ENCODE measurements at places on chromosomes 3 and 15.

GRCh38 chr3:195897081-195897852 lies 11.1 kb downstream of the TNK2 start:
- no peaks in the 10 kb centered on the region for H3K27me3 ChIP-seq
- peaks cover 71% of the 10 kb centered on the region for H3K4me1 ChIP-seq
- no peak for DNase-seq
- H3K36me3 ChIP-seq: no peaks in the 10 kb centered on the region
- H3K27ac ChIP-seq: peak overlapping the region; percentile 89
- no peak overlapping the region for H3K4me3 ChIP-seq

- H3K27me3 ChIP-seq: no peaks in the 10 kb centered on the region
- H3K36me3 ChIP-seq: no peaks in the 10 kb centered on the region
- H3K4me1 ChIP-seq: no peaks in the 10 kb centered on the region
Observed at GRCh38 chr15:33956397-33956796, 11.9 kb upstream of the CHRM5 start.

GRCh38 chr3:195834675-195835583 lies 23.2 kb upstream of the MUC4 start:
- H3K36me3 ChIP-seq: no peaks in the 10 kb centered on the region
- no peak for DNase-seq
- no peak overlapping the region for H3K4me3 ChIP-seq
- no peaks in the 10 kb centered on the region for H3K27me3 ChIP-seq
- H3K4me1 ChIP-seq: no peaks in the 10 kb centered on the region

- DNase-seq: no peak
- H3K27me3 ChIP-seq: no peaks in the 10 kb centered on the region
- H3K4me3 ChIP-seq: no peak overlapping the region
- H3K27ac ChIP-seq: no peak overlapping the region
Observed at GRCh38 chr3:102570511-102570910, 135.7 kb downstream of the ZPLD1 start.

- no peak overlapping the region for H3K27ac ChIP-seq
- H3K36me3 ChIP-seq: no peaks in the 10 kb centered on the region
- DNase-seq: no peak
- peaks cover 20% of the 10 kb centered on the region for H3K4me1 ChIP-seq
Observed at GRCh38 chr3:195555110-195555509, 12.0 kb upstream of the PPP1R2 start.
